Stimulated activated CD8-positive, alpha-beta memory T cell treated with anti-CD3 and anti-CD28 coated beads, Interleukin-7, amount 100 ng/mL, for 1 hour (primary cell): ENCODE measurements at places on chromosomes 2 and 18.

GRCh38 chr2:180625006-180625844, 355.2 kb upstream of the UBE2E3 start:
- DNase-seq = no peak

- no peak for DNase-seq
Measured at GRCh38 chr18:58338961-58339592, 289.8 kb downstream of the ALPK2 start.

DNA sequence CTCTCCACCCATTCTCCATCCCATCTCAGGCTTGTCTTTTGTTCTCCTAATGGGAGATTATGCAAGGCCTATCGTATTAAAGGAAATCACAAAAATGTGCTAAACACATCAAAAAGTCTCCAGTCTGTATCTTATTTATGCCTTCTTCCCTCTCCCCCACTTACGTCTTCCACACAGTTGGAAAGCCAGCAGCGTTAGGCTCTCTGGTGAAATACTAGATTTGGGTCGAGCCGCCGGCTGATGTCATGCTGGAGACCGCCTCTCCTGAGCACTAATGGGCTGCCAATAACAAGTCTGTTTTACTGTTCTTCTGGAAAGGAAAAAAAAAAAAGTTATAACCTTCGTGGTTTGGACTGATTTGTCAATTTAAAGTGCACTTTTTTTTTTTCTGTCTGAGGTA, 182.7 kb upstream of the SIX2 start:
- DNase-seq = no peak

GRCh38 chr18:2918761-2919550, 72.2 kb downstream of the EMILIN2 start:
- DNase-seq = no peak

DNA sequence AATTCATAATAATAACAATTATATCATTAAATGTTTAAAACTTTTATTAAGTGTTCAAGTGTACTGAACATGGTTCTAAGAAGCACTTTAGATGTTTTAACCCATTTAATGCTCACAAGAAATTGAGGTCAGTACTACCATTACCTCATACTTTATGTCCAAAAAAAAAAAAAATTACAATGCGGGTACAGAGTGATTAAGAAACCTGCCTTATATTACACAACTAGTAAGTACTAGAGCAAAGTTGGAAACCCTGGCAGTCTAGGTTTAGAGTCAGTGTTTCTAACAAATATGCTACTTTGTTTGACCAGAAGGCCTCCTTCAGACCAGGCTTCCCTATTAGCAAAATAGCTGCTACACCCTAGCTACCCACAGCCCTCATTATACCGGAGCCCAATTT, 28.5 kb downstream of the PLEKHM3 start:
- no peak for DNase-seq

- DNase-seq = no peak
Measured at GRCh38 chr2:163775304-163775703, 39.5 kb upstream of the FIGN start.

GRCh38 chr2:199907008-199907714, 3.9 kb upstream of the C2orf69 start:
- no peak for DNase-seq

DNA sequence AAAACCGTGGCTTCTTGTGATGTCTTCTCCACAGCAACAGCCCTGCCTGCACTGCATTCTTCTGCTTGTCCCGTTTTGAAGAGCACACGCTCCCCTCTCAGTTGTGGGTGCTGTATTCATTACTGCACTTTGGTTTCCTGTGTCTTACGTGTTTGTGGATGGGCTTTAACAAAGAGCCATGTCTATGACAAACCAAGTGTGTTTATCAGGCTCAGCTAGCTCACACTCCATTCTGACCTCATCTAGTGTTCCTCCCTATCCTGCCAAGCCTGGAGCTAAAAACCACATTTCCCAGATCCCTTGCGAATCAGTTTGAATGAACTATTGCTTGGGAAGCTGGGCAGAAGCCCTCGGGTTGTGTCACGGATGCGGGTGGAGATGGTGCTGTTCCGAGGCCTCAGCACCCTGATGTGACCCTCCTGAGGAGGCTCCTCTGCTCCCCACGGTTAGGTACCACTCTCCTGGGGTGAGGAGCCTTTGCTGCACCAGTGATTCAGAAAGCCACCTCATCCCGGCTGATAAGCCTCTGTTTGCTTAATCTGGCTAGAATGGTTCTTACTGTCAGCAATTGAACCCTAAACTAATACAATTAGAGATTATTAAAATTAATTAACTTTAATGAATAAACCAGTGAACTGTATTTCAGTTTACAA, 116.5 kb downstream of the GALR1 start:
- DNase-seq = no peak

GRCh38 chr2:133589456-133589855, 21.2 kb upstream of the NCKAP5 start:
- DNase-seq = no peak

- DNase-seq = no peak
Measured at GRCh38 chr2:56167616-56168562, 15.9 kb upstream of the CCDC85A start.

DNA sequence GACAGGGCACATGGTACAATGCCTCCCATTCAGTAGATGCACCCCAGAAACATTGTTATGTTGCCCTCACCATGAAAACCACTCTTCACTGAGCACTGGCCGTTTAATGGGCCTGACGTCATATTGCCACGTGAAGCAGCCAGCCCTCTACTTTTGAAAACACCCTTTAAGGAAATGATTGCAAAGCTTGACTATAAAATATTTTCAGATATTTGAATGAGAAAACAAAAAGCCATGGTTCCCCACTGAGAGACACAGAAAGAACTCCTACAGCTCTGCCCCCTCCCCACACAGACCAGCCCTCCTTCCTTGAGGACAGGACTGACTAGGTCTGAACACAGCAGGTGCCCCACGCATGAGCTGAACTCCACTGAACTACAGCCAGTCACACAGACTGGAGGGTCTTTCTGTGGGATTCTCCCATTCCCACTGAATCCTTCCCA, 349.1 kb downstream of the ANAPC1 start:
- no peak for DNase-seq

GRCh38 chr2:239676716-239677452, 276.1 kb upstream of the HDAC4 start:
- no peak for DNase-seq

DNA sequence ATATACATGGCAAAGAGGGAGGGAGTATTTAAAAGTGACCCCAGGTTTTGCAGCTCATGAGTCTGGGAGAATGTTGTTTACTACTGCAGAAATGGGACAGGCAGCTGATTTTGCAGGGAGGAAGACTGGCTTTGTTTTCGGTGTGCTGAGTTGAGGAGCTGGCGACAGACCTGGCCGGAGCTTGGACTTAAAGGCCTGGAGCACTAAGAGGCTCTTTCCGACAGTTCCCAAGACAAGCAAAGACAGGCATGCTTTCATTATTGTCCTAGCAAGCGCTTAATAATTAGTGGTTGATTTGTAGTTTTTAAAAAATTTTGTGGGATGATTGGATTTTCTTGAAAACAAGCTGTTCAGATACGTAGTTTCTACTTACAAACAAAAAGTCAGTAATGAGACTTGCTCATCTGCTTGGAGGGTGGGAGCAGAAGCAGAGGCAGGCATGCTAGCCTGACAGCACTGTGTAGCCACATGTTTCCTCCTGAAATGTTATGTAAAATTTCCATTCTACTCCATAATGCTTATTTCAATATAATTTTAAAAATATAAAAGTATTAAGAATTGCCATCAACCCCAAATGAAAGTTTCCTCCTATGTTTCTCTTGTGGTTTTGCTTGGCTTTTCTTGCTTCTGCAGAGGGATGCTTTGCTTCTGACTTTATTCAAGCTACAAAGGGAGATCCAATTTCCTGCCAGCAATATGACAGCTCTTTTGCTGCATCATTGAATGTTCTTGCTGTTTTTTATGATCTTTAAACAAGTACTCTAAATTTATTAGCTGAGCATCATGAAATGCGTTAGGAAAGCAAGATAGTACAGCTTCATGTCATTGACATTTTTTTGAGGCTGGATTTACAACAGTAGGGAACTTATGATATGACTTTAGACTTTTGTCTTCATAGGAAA, 75.8 kb downstream of the PHLPP1 start:
- DNase-seq = no peak

DNA sequence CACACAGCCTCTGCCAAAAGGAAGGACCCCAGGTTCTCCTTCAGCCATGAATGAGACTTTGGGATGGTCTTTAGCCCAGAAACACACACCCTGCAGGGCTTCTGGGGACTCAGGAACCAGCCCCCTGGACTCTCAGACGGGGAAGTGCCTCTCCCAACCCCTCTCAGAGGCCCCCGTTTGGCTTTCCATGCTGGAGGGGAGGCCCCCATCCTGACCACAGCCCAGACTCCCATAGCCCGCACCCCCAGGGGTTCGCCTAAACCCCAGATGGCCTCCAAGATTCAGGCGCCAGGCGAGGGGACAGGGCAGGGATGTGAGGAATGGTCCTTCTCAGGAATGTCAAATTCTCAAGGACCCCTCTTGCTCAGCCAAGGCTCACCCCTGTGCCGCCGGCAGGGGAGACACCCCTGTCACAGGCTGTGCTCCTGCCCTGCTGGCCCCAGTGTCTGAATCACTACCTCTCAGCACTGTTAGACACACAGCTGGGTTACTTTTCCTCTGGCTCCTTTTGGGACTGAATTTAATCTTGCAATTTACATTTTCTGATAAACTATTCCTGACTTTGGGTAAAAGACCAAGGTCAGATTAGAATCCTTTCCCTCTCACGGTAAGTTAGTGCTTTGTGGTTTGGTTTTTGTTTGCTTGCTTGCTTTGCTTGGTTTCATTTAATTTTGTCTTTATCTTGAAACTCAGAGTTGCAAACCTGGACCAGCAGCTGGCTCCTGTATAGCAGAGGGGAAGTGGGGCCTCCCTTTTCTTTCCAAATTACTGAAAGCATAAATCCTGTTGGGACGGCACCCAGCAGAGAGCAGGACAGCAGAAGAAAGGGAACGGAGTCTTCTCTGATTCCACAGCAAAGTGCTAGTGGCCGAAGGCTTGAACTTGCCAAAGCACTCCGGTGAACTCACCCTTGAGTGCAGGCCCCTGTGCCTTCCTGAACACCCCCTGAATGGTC, 198.9 kb upstream of the RAB6C start:
- no peak for DNase-seq

DNA sequence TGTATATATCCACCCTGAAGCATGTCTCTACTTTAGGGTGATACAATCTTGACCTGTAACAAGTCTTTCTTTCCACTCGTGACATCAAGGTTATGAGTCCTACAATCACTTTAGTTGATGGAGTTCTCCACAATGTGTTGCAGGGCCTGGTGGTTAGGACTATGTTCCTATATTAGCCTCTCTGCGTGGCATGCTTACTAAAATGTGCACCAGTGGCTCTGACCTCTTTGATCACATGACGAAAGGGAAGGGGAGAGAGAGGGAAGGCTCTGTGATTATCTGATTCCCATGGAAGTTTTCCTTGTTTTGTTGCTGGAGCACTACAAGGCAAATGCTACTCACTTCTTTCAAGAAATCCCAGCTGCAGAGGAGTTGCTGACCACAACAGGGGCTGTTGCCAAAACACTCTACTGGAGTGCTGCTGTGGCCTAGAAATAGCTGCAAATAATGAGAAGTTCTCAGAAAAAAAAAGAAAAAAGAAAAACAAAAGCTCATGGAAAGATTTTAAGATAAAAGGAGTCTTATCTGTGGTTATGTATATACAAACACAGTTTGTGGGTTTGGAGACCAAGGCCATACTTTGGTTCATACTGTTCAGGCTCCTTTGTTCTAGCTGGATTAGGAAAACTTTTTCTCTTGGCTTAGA, 272.8 kb upstream of the MMADHC start:
- DNase-seq = no peak

DNA sequence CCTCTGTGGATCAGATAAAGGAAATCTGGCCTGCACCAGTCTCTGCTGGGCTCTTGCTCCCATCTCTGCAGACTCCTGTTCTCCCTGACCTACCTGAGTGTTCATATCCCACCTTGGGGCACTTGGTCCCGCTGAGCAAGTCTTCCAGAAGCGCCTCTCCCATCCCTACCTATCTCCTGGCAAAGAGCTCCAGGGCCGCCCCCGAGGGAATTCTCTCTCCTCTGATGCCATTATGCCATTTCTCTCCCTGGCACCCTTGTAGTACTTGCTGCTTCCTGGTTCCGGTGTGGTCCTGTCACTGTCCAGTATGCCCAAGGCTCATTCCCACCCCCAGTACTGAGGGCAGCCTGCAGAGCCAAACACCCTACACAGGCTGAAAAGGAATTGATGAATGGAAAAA, 99.8 kb downstream of the KLHL29 start:
- DNase-seq = no peak

DNA sequence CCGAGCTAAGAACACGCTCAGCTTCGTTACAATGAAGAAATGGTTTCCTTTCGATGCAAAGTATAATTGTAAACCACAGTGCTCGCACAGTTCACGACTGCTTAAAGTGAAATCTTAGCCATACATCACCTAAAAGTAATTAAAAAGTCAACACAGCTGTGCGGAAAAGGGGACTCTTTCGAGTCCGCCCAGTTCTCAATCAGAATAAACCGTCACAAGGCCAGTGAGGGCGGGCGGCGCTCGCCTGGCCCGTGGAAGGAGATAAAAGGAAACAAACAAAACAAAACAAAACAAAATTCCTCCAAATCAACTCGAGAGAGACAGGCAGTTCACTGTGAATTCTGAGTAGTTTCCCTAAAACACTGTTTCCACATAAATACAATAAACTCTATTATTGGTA, 200.9 kb downstream of the TWIST2 start:
- DNase-seq = no peak

GRCh38 chr2:176675271-176675949, 406.2 kb downstream of the MTX2 start:
- no peak for DNase-seq

GRCh38 chr2:191291471-191291870, 46.3 kb downstream of the MYO1B start:
- no peak for DNase-seq

- no peak for DNase-seq
Measured at GRCh38 chr2:73257425-73258125, 23.5 kb downstream of the CCT7 start.

- DNase-seq = no peak
Measured at GRCh38 chr18:61216051-61216450, 117.2 kb upstream of the CDH20 start.

DNA sequence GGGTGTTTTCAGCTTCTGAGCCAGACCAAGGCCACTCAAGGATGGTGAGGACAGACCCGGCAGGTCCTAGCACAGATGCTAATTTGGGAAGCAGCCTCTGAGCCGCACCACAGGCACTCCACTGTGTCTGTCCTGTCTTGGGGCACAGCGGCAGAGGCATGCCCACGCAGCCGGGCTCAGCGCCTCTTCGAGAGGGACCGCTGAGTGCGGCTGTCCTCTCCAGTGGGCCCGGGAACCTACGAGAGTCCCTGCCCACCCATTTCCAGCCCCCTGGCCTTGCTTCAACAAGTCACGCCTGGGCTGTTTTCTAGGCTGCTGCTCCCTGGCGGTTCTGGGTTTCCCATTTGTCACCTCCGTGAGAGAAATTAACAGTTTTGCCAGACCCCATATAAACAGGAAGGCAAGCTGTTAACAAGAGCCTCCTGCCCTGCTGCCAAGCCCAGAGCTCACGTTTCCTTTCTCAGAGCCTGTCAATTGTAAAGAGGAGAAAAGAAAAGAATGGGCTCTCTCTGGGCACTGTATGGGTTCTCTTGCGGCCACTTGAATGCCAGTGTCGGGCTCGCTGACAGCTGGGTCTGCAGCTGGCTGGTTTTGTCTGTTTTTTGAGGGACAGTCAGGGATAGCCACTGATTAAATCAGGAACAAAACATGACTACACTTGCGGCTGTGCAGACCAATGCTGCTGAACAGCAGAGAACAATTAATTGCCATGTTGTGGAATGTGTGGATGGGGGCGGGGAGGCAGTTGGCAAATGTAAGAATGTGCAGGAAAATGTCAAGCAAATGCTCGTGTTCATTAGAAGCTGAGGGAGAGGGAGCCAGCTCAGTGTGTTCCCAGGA, 30.6 kb downstream of the TMEM17 start:
- no peak for DNase-seq
